ENCODE measurements at places on chromosomes 7 and 10. TPM values are rescaled to one million over a fixed set of nuclear protein-coding genes. Genes with fewer than 3 reads are reported as not detected.

The OR2A42 gene
- not detected for total RNA-seq

The TMEM196 gene
- total RNA-seq: not detected

The TRPV5 gene
- not detected for total RNA-seq

The LIPM gene
- not detected for total RNA-seq

DNA sequence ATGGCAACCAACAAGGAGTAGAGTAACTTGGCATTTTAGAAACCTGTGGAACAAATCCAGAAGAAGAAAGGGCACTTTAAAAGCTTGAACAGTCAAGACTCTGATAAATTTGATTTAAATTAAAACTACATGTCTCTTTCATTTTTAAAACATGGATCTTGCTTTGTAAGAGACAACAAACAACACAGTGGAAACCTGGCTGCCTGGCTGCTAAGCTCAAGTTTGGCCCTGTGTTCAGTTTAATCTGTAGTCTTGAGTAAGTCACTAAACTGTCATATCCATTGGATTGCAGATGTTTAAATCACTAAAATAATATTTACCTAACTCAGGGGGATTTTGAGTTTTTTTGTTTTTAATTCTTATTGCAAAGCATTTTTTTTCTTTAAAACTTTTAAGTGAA lies 374.9 kb upstream of the SEMA3D start:
- H3K27me3 ChIP-seq: no peaks in the 10 kb centered on the region
- H3K27ac ChIP-seq: no peak overlapping the region
- no peak for DNase-seq
- no peaks in the 10 kb centered on the region for H3K36me3 ChIP-seq

DNA sequence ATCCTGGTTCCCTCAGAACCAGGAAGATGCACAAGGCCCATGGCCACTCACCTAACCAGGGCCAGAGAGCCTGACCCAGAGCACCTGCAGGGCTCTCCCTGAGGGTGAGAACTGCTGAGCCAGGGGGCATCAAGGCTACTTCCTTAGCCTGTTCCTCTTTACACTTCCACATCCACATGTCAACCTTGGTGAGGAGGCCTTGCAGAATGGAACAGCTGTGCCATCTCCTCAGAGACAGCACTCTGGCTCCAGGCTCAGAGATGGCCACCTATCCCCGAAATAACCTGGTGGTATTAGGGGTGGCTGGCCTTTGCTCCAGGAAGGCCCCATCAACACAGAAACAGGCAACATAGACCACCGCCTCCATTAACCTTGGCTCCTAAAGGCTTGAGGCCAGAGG lies 473.0 kb downstream of the RPS24 start:
- DNase-seq: no peak
- H3K27ac ChIP-seq: no peak overlapping the region

DNA sequence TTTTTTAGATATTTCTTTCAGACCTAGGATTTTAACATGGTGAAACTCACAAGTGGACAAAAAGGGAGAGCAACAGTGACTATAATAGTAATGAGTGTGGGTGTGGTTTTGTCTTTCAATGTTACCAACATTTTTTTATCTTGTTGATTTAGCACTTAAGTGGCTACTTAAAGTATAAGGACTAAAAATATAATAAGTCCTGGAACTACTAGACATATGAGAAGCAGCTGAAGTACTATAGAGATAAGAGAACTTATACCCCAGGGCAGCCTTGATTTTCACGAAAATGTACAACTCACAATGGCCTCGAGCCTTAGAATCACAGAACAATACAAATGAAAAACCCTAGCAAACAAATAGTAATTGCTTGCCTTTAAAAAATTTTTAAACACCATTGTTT lies 1151.8 kb downstream of the TYW1 start:
- no peaks in the 10 kb centered on the region for H3K4me1 ChIP-seq
- H3K27me3 ChIP-seq: no peaks in the 10 kb centered on the region
- DNase-seq: no peak
- no peak overlapping the region for H3K4me3 ChIP-seq
- H3K27ac ChIP-seq: no peak overlapping the region

DNA sequence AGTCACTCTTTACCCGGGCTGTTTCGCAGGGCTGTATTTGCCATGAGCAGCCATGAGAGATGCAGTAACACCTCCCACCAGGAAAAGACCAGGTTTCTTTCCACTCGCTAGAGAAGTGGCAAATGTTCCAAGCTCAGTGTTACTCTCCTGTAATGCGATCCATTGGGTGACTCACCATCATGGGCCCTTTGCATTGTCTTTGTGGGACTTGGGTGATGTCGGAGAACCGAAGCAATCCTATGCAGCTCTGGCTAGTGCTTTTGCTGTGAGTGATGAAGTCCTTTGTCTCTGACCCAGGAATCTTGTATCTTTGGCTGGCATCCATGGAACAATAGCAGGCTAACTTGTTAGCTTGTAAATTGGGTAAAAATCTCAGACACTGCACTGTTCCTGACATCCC lies 40.0 kb downstream of the GHRHR start:
- no peak for DNase-seq
- H3K4me3 ChIP-seq: no peak overlapping the region
- no peaks in the 10 kb centered on the region for H3K36me3 ChIP-seq
- no peak overlapping the region for H3K27ac ChIP-seq
- H3K27me3 ChIP-seq: no peaks in the 10 kb centered on the region

Measured in HepG2 (cell line).